Activated CD4-positive, alpha-beta T cell treated with anti-CD3 and anti-CD28 coated beads for 36 hours (primary cell): ENCODE measurements at places on chromosomes 6 and 20. TPM values are rescaled to one million over a fixed set of nuclear protein-coding genes. Genes with fewer than 3 reads are reported as not detected.
A peak's percentile ranks its signal among the peaks of the same experiment; 100 is the strongest.

GRCh38 chr6:137699031-137699683, 167.9 kb upstream of the TNFAIP3 start:
- peak; percentile 70 for DNase-seq

DNA sequence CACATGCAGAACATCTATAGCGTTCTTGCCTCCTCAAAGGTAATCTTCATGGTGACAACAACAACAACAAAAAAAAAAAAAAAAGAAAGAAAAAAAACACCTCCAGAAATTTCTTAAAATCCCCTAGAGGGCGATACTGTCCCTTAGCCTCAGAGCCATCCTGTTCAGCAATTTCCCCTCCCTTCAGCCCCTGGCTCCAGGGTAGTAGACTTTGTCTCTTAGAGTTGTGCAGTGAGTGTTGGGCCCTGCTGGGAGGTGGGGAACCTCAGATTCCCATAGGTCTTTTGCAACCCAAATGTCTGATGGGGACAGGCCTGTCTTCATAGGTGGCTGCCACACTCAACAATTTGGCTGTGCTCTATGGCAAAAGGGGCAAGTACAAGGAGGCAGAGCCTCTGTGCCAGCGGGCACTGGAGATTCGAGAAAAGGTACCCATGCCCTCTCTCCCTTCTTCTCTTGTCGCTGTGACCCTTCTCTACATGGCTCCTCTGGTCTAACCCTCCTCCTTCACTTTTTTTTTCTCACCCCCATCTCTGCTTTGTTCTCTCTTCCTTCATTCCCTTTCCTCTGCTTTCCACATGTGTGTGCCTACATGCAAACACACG, 6.0 kb upstream of the PTK7 start:
- peak; percentile 47 for DNase-seq

- no peak for DNase-seq
Observed at GRCh38 chr6:70686548-70687133, 19.0 kb downstream of the SMAP1 start.

GRCh38 chr6:149079911-149080491, 237.5 kb upstream of the TAB2 start:
- no peak for DNase-seq

DNA sequence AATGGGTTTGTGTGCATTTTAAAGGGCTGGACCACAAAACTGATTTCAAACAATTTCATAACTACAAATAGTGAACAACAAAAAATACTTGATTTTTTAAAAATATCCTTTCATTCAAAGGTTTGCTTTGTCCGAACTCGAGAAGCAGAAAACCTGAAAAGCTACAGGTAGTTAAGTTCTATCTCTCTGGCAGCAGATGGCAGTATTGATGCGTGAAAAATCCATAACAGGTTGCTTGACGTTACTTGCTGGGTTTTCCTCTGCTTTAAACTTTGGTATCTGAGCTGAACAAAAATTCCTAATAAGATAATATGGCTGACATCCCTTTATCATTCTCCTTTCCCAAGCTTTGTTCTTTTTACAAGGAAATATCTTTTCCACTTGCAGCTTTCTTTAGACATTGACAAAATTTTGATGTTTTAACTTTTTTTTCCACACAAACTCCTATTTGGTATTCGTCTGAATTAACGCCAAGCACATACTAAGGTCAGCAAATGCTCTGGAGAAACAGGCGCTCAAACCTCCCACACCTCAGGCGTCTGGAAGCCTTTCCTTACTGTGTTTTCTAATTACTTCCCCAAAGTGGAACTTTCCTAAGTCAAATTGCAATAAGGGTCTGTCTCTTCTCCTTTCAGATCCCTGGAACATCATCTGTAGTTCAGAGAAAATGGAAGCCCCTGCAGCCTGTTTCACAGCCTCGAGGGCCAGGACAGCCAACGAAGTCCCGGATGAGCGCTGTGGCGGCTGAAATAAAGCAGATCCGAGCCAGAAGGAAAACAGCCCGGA, 50.3 kb upstream of the GFRAL start:
- DNase-seq: peak; percentile 21

GRCh38 chr6:24649691-24650090, 3.7 kb upstream of the KIAA0319 start:
- no peak for DNase-seq

- DNase-seq: no peak
Observed at GRCh38 chr6:88763160-88763559, 200.3 kb downstream of the RNGTT start.

DNA sequence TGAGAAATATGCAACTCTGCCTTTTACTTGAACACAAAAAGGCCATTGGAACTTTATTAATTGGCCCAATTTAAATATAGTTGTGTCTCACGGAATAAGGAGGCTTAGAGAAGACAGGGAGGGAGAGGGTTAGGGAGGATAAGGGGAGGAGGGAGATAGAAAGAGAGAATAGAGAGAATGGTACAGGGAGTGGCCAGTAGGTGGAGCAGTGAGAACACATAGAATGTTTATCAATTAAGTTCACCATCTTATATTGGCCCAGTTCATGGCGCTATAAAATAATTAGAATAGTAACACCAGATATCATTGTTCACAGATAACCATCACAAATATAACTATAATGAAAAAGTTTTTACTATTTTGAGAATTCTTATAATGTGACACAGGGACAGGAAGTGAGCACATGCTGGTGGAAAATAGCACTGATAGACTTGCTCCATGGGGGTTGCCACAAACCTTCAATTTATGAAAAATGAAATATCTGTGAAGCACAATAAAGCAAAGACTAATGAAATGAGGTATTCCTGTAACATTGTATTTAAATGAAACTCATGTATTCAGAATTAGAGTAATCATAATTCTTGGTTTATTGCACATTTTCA, 374.1 kb upstream of the MANEA start:
- DNase-seq: peak; percentile 46

DNA sequence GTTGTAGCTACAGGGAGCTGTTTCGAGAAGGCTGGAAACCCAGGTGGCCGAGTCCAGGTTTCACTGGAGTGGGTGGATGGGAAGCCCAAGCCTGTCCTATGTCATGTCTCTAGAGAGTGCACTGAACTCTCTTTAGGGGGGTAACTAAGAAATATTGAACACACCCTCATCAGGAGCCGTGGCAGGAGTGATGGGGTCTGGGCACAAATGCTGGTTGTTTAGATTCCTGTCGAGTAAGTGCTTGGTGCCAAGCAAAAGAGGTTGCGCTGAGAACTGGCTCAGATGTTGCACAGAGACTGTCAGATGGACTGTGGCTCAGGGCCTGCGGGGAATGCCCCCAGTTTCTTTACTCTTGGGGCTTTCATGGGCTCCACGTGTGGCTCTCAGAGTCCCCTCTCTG, 7.3 kb upstream of the FAM209A start:
- no peak for DNase-seq

- DNase-seq: no peak
Observed at GRCh38 chr6:157534977-157535339, 154.0 kb downstream of the ZDHHC14 start.

- peak; percentile 63 for DNase-seq
Observed at GRCh38 chr6:138590796-138591709, 91.8 kb upstream of the NHSL1 start.

DNA sequence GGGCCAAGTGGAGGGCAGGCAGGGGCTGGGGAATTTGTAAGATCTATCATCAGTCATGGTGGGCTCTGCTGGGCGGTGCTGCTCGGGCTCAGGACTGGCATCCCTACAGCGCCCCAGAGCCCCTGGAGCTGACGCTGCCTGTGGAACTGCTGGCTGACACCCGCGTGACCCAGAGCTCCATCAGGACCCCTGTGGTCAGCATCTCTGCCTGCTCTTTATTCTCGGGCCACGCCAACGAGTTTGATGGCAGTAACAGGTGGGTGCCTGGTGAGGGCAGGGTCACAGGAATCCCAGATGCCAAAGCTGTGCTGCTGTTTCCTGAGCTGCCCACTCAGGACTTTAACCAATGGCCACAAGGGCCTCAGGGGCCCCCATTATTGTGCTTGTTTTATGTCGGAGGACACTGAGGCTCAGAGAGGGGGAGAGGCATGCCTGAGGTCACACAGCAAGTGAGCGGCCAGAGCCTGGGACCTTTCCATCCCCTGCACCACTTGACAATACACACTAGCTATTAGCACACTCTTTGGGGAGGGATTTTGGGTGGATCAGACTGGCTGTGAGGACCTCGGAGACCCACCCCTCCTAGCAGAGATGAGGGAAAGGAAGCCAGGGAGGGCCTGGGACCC, 6.3 kb downstream of the BPIFB2 start:
- no peak for DNase-seq

GRCh38 chr6:21804941-21805610, 211.5 kb downstream of the SOX4 start:
- DNase-seq: no peak

GRCh38 chr6:89433252-89434149, 549 bp downstream of the ANKRD6 start:
- peak; percentile 38 for DNase-seq

GRCh38 chr6:144340541-144341371, 55.6 kb downstream of the UTRN start:
- no peak for DNase-seq

DNA sequence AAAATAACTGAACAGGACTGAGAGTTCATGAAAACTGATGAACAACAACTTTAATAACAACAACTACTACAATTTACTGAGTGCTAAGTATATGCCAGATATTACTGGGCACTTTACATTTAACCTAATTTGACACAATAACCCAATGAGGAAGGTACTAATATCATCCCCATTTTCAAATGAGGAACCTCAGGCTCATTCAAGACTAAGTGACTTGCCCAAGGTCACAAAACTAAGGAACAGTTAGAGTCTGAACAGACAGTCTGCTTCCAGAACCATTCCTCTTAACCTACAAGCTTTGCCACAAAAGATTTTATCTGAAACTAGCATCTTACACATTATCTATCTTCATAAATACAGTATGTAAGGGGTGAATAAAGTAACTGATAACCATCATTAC, 10.6 kb upstream of the NDRG3 start:
- DNase-seq: no peak

DNA sequence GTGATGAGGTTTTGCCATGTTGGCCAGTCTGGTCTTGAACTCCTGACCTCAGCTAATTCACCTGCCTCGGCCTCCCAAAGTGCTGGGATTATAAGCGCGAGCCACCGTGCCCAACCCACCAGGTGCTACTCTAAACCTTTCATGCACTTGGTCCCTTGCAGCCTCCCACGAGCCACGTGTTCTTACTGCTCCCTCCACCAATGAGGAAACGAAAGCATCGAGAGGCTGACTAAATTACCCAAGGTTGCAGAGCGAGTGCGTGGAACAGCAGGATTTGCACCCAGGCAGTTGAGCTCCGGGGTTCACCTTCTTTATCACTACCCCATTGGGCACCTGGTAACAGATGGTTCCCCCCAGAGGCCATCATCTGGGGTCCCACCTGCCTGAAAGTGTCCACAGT, 208.3 kb downstream of the LY86 start:
- DNase-seq: no peak

- no peak for DNase-seq
Observed at GRCh38 chr6:48809245-48809644, 653.8 kb downstream of the MMUT start.

DNA sequence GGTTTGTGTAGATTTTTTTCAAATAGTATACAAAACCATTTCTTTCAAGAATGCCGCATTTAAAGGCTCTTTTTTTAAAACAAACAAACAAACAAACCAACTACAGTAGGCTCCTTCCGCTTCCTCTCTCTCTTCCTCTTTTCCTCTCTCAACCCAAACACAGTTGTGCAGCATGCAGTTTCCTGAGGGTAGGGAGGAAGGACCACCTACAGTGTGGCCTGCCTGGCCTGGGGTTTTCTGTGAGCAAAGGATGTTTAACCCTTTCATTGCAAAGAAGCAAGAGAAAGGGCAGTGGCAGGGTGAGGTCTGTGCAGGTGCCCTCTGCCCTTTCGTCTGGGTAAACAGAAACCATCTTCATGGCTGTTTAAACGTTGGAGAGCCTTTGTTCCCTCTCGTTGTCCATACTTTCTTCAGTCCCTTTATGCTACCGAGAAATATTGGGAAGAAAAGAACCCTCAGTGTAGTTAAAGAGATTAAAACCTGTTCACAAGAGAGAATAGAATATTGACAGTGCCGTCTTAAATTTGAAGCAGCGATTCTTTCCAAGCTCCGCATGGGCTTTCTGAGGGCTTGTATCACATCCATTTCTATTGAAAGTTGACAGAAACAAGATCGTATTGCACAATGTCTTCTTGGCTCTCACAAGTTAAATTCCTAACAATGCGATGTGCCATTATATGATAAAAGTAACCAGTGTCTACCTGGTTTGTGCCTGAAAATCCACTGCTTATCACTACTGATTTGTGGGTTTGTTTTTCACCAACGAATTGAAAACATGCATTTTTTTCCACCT, 215.5 kb upstream of the SNX9 start:
- DNase-seq: no peak

GRCh38 chr6:104046426-104046825, 813.3 kb downstream of the HACE1 start:
- no peak for DNase-seq

DNA sequence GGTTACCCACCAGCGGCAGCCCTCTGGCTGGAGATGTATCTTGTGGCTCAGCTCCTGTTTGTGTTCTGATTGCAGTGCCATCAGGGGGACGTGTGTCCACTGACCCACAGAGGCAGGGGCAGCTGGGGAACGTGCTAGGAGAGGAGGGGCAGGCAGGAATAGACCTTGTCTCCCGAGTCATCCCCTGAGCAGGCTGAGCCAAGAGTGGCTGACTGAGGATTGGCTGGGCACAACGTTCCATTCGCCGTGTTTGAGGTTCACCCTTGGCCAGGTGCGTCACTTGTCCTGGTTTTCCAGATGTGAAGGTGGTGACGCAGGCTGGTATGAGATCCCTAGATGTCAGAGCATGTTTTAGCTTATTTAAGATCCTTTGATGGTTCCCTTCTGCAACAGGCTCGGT, 57.7 kb downstream of the ADNP start:
- no peak for DNase-seq

GRCh38 chr20:35002426-35003210, 47.0 kb downstream of the MYH7B start:
- no peak for DNase-seq

GRCh38 chr20:24914388-24915241, 34.5 kb upstream of the CST7 start:
- no peak for DNase-seq

GRCh38 chr6:118801257-118801656, 92.7 kb upstream of the ASF1A start:
- DNase-seq: no peak

GRCh38 chr6:101465863-101466262, 72.4 kb downstream of the GRIK2 start:
- DNase-seq: no peak

DHX35 gene
- 8.7 TPM for total RNA-seq

CLPSL2 gene
- total RNA-seq: not detected

ID4 gene
- total RNA-seq: not detected

HLA-DQB2 gene
- total RNA-seq: 0.61 TPM

RIPPLY2 gene
- not detected for total RNA-seq

GSTA3 gene
- total RNA-seq: not detected
